ENCODE measurements at places on chromosomes 4 and X. TPM values are rescaled to one million over a fixed set of nuclear protein-coding genes. Genes with fewer than 3 reads are reported as not detected.

DNA sequence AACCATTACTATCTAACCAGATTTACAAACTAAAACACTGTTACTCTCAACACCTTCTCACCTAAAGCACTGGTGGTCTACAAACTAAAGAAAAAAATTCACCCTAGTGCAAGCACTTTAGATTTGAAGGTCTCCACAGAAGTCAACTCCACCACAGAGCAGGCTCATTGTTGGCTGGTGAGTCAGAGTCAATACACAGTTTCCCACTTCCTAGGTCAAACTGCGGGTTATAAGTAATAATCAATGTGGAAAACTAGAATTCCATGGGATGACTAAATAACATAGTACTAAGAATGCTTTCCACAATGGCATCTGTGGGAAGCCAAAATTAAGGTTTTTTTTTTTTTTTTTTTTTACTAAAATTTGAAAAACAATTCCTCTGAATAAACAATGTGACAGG is 191.8 kb downstream of the PDGFC start:
- no peak for DNase-seq

GNRHR gene
- 0.60 TPM for polyA plus RNA-seq

- no peak for DNase-seq
These were observed at the start of gene C4orf51 for GRCh38 chr4:145679991-145680455. C4orf51 (plus strand) TSS chr4:145680146; CDS start chr4:145680204, 58 bp downstream.

MID1IP1 gene
- polyA plus RNA-seq: 16.2 TPM

GPR173 gene
- 14.5 TPM for polyA plus RNA-seq

- no peak for DNase-seq
These were observed 19.0 kb downstream of the CPEB2 start for GRCh38 chr4:15021311-15021710.

- DNase-seq: no peak
These were observed 90.3 kb downstream of the RLIM start for GRCh38 chrX:74523870-74524735.

- no peak for DNase-seq
These were observed 34.3 kb upstream of the IGFBP7 start for GRCh38 chr4:57144466-57144865.

GRCh38 chr4:2695346-2696060 is 60.6 kb downstream of the TNIP2 start:
- DNase-seq: no peak

DNA sequence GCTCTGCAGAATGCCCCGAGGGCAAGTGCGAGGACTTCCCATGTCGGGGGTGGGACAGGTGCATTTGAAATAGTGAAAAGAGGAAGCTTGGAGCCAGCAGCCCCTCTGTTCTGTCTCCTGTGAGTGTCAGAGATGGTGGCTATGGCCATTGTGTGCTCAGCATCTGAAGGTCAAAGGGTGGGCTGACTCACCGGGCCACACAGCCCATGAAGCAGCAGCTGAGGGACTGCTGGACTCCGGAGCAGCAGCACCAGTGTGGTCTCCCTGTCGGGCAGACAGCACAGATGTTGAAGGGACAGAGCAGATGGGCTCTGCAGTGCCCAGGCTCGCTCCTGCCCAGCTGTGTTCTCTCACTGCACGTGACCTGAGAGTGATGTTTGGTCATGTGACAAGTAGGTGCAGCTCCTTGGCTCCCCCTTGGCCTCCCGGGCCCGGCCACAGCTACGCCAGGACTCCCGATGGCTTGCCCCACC is 53.5 kb downstream of the TBC1D14 start:
- no peak for DNase-seq

DNA sequence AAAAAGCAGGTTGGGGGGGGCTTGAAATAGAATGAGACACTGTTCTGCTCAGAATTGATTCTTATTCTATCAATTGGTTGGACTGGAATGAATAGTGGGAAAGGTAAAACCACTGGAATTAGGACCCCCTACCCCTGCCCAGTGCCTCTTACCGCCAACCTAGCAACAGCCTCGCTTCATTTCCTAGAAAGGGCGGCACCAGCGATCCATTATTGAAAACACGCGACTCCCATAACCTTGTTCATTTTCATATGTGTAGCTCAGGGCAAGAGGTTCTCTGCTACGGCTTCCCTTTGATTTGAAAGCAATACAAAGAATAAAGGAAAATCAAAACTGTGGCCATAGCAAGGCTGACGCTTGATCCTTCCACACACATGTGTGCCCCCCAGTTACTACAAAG is 33.7 kb downstream of the IDS start:
- DNase-seq: no peak

ELOVL6 gene
- polyA plus RNA-seq: 37.9 TPM

SSX2B gene
- polyA plus RNA-seq: not detected

GRCh38 chr4:145098675-145099037 is 545 bp downstream of the ABCE1 start:
- DNase-seq: no peak

DNA sequence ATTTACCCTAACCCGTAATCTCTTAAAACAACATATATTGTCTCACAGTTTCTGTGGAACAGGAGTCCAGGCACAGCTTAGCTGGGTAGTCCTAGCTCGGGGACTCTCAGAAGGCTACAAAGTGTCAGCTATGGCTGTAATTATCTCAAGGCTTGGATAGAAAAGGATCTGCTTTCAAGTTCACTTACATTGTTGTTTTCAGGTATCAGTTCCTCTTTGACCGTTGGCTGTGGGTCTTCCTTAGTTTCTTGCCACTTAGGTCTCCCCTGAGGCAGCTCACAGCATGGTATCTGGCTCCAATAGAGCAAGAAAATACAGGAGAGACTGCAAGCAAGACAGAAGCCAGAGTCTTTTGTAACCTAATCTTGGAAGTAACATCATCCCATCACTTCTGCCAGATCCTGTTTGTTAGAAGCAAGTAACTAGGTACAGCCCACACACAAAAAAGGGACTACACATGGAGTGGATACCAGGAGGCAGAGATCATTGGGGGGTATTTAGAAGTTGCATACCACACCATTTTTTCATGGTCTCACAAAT is 137.0 kb downstream of the MAGEB5 start:
- no peak for DNase-seq

GRCh38 chrX:82384401-82384800 is 1123.7 kb upstream of the POU3F4 start:
- DNase-seq: no peak

DNA sequence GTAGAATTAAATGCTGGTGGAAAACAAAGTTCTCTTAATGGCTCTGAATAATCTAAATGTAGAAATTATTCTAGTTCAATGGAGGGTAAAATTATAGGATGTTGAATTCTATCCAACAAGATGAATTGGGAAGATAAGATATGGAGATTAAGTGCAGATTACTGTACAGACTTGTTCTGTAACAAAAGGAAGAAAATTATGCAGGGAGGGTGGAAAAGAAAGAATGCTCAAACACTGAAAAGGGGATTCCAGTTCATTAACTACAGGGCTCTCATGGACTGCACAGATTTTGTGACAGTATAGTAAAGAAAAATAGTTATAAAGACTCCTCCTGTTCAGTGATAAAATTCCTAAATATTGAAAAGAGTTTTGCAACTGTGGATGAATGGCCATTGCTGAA is 1794.0 kb upstream of the PCDH7 start:
- DNase-seq: no peak

HTN1 gene
- not detected for polyA plus RNA-seq

DNA sequence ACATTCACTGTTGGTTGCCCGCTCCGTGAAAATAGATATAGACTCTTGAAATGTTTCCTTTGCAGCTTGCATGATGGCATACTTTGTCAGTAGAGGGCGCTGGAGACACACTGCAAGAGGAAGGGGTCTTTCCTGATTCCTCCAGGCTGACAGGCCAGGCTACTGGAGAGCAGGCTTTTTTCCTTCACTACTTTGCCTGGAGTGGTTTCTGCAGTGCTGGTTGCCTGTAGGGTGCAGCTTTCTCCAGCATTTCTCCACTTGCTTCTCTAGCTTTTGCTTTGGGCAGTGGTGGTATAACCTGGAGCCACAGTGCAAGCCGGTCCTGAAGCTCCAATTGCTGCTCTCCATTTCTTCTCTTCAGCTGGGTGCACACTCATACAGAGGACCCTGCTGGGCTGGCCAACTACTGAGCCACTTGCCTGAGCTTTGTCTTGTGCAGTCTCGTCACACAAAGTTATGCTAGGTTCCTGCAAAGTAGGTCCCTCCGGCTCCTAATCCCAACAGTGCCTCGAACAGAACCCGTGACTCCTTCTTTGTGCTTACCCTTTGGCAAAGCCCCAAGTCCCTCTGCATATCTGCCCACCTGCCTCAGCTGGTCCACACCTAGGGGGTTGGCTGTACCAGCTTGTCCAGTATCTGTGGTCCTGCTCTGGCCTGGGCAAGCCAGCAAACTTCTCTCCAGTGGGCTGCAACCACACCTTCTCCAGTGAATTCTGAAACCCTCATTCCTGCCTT is 46.3 kb downstream of the RASSF6 start:
- DNase-seq: peak; percentile 76

DNA sequence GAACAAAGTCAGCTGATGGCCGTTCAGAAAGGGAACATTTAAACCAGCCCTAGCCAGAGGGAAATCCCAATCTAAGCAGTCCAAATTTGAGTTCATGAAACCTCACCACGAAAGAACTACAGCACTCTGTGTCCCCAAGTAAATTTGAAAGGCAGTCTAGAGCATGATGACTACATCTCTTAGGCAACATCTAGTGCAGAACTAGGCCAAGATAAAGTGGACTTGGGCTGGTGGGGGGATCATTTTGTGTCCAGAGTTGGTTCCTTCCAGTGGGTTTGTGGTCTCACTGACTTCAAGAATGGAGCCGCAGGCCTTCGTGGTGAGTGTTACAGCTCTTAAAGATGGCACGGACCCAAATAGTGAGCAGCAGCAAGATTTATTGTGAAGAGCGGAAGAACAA is 64.9 kb downstream of the KLHL4 start:
- no peak for DNase-seq

RAB40AL gene
- 0.22 TPM for polyA plus RNA-seq

DNA sequence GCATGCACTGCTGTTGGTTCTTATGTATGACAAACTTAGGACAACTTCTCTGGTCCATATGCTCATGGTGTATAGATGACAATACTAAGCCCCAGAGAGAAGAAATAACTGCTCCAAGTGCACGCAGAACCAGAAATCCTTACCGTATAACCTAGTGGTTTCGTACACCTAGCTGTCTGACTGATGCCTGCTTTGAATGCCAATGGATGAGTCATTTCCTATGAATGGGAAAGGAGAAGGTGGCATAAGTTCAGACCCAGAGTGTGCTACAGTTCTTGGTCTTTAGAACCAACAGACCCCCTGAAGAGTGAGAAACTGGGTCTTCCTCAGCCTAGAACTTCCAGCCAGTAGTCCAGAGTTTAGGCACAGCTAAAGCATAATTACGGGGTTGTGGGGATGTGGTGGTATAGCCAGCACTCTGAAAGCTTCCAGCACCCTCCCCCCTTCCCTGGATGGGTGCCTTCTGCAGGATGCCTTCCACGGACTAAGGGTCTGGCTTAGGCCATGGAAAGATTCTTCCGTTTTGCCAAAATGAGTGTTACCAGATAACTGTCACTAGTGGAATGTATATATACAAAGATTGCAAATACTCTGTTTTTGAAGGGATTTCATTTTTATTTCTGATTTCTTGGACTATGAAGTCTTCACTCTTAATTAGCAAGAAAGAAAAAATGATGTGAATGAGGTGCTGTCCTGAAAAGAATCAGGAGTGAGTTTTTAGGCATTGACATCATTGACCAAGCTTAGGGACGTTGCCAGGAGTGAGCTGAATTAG is 84.6 kb upstream of the PACRGL start:
- no peak for DNase-seq

UGT2B17 gene
- polyA plus RNA-seq: not detected

Measured in right renal pelvis (tissue), 4 donors.